Left ventricle myocardium superior (tissue), 1 donor: ENCODE measurements at places on chromosomes 2 and 18. TPM values are rescaled to one million over a fixed set of nuclear protein-coding genes. Genes with fewer than 3 reads are reported as not detected.

GRCh38 chr2:215677481-215677880 is 241.6 kb upstream of the FN1 start:
- DNase-seq, result no peak

DNA sequence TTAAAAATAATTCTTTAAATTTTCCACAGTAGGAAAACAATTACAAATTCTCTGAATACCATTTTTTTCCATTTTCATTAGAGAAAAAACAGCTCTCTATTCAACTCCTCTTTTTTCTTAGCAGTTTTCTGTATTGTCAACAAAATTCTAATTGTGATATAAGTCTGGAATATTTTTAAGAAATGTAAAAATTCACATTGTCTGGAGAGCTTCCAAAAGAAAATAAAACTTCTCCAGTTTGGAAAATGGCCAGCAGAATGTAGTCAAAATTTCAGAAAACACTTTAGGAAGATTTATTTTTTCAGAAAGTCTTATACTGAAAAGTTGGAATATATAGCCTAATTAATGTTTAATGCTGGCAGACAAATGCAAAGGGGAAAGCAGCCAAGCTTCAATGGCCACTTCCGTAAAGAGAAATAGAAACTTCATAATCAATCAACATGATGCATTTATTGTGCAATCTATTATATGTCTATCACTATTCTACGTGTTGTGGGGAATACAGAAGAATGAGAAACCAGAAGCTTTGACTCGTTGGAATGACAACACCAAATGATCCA is 733.2 kb upstream of the PKDCC start:
- DNase-seq, result no peak

GRCh38 chr2:27209621-27210401 is 2.0 kb upstream of the ATRAID start:
- DNase-seq, result no peak

- no peak for DNase-seq
Observed at GRCh38 chr2:64371727-64372126, 82.2 kb upstream of the LGALSL start.

The HOXD13 gene
- not detected for total RNA-seq

The L3MBTL4 gene
- total RNA-seq, result 0.89 TPM
